ENCODE measurements at places on chromosomes 7 and 10. TPM values are rescaled to one million over a fixed set of nuclear protein-coding genes. Genes with fewer than 3 reads are reported as not detected.

Gene CLEC5A
- not detected for total RNA-seq

Gene MUC12
- total RNA-seq, result 15.5 TPM

Gene SORCS1
- total RNA-seq, result not detected

Gene MSS51
- total RNA-seq, result 0.36 TPM

Gene PRKAR2B
- total RNA-seq, result 3.9 TPM

Gene RSPH10B
- 0.09 TPM for total RNA-seq

Gene TMEM209
- 18.3 TPM for total RNA-seq

Gene HNRNPH3
- total RNA-seq, result 202 TPM

Gene ANKRD61
- 0.50 TPM for total RNA-seq

Gene MKX
- total RNA-seq, result not detected

Gene C10orf90
- 2.7 TPM for total RNA-seq

Gene PHKG1
- total RNA-seq, result 0.63 TPM

Gene SH2B2
- total RNA-seq, result 2.7 TPM

Gene DYNC1I1
- total RNA-seq, result not detected

Gene ZNF862
- 2.8 TPM for total RNA-seq

Gene RBM20
- 1.1 TPM for total RNA-seq

Gene NSMCE4A
- 62.2 TPM for total RNA-seq

Gene HOXA6
- total RNA-seq, result 2.5 TPM

Gene CPN1
- 0.16 TPM for total RNA-seq

Gene GDI2
- 213 TPM for total RNA-seq

Gene GRM3
- total RNA-seq, result not detected

Gene SPAM1
- total RNA-seq, result not detected

Gene SPDYE9
- total RNA-seq, result not detected

Gene TSPAN15
- total RNA-seq, result 105 TPM

Gene WNT8B
- 0.07 TPM for total RNA-seq

Gene MTURN
- 3.3 TPM for total RNA-seq

Gene CLRN3
- total RNA-seq, result not detected

Gene PNLIP
- not detected for total RNA-seq

Gene COL17A1
- total RNA-seq, result 1.8 TPM

Gene SH2D4B
- total RNA-seq, result not detected

Gene KLLN
- 0.53 TPM for total RNA-seq

Gene FAS
- total RNA-seq, result 38.3 TPM

Gene MRLN
- total RNA-seq, result not detected

Gene TMEM140
- total RNA-seq, result 1.7 TPM

Gene SFTPA1
- not detected for total RNA-seq

Gene SMKR1
- 13.3 TPM for total RNA-seq

Gene CAMK1D
- 7.6 TPM for total RNA-seq

Gene TAS2R3
- not detected for total RNA-seq

Gene ZNF716
- not detected for total RNA-seq

Gene GPR22
- not detected for total RNA-seq

Gene CTTNBP2
- 0.41 TPM for total RNA-seq

Gene DRGX
- not detected for total RNA-seq

Gene TMEM236
- 0.08 TPM for total RNA-seq

Gene LAMB1
- total RNA-seq, result 144 TPM

Gene FAM13C
- total RNA-seq, result 0.28 TPM

Gene NPFFR1
- 0.01 TPM for total RNA-seq

Gene TRUB1
- 16.4 TPM for total RNA-seq

Gene PTPRE
- 3.7 TPM for total RNA-seq

Gene EGR2
- total RNA-seq, result 0.86 TPM

Gene LBX1
- not detected for total RNA-seq

Gene PIP
- not detected for total RNA-seq

Gene CHCHD3
- 86.3 TPM for total RNA-seq

Gene STMP1
- total RNA-seq, result 32.0 TPM

Gene THAP5
- total RNA-seq, result 17.3 TPM

Gene CARD11
- total RNA-seq, result 1.3 TPM

Data from A549 treated with DMSO at 1 μM for 4 hours (cell line).